ENCODE measurements at places on chromosomes 12 and 14.

GRCh38 chr12:104651811-104652210 lies 195.1 kb downstream of the CHST11 start:
- DNase-seq: no peak

GRCh38 chr12:116346741-116347140 lies 69.2 kb upstream of the MED13L start:
- DNase-seq: no peak

- DNase-seq: no peak
These were observed 10.6 kb downstream of the HECTD1 start for GRCh38 chr14:31196839-31197492.

GRCh38 chr12:67415473-67415872 lies 146.3 kb downstream of the CAND1 start:
- no peak for DNase-seq

DNA sequence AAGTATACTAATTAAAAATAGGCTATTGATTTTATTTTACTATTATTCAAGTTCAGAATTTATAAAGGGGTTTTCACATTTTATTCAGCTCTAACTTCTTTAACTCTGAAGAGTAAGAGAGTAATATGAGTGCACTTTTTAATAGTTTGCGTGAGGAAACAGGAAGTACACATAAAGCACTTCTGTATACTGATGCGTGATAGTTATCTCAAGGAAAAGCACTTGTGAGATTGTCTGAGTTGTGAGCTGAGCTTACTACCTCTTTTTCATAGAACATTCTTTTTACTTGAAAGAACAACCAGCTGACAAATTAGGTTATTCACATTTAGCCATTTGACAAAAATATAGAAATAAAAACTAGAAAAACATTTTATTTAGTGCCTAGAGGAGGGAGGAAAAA lies 1.9 kb downstream of the RAD51AP1 start:
- DNase-seq: no peak

DNA sequence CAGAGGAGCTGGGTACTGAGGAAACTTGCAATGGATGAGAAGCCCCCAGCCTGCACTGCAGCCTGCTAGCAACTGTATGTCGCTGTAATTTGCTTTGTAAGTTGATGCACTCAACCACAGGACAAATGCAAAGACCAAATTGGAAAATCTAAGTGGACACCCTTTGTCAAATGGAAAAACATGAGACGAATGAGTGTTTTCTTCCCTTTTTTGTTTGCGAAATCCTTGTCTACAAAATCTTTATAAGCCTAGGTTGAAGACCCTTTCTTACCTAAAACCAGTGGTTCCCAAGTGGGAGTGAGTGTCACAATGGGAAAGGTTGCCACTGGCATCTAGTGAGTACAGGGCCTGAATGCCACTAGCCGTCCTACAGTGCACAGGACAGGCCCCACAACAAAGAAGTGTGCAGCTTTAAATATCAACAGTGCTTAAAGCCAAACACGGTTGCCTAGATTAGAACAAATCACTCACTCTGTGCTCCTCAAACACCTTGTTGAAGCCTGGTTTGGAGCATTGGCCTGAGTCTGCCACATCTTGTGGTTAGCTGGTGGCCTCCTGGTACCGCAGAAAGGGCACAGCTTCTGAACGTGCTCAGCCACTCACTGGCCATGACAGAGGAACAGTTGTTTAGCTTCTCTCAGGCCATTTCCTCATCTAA lies 7.6 kb upstream of the VASH1 start:
- no peak for DNase-seq

DNA sequence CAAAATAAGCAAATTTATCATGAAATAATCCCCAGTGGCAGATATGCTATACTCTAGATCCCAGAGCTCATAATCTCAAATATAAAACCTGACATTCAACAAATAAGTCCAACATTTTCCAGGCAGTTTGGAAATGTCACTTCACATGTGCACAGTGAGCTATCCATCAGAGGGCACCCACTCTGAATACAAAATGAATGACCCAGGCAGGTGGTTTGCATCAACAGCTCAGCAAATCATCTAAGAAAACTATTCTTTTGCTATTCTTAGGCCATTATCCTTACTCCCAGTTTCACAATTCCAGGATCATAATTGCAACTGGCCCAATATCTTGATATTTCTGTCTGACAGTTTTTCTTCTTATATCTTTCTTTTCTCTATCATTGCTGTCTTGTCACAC lies 38.5 kb downstream of the TRIM9 start:
- DNase-seq: no peak

All from T1000 (cell line).